HFFc6 (cell line): ENCODE measurements at places on chromosomes 5 and 9. TPM values are rescaled to one million over a fixed set of nuclear protein-coding genes. Genes with fewer than 3 reads are reported as not detected.

DNA sequence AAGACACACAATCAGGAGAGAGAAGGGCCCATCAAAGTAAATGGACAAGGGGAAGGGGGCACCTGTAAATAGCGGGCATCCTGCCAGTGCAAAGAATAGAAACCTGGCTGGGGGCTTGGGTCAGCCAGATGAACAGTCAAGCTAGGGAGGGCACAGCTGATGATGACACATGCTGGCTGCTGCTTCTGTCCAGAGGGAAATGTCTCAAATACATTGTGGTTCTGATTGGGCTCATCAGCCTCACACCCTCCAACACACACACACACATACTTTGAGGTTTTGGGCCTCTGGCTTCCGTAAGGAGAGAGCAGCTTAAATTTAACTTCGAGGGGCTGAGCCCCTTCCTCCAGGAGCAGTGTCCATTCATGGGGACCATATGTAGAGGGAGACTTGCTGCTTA is 27.6 kb upstream of the SPATA31E1 start:
- H3K36me3 ChIP-seq = peaks cover 7% of the 10 kb centered on the region
- no peak for DNase-seq
- no peak overlapping the region for H3K4me3 ChIP-seq
- H3K4me1 ChIP-seq = peaks cover 17% of the 10 kb centered on the region
- H3K27ac ChIP-seq = no peak overlapping the region

GRCh38 chr5:67015541-67016191 is 180.9 kb downstream of the CD180 start:
- peak overlapping the region; percentile 63 for H3K4me3 ChIP-seq
- peaks cover 51% of the 10 kb centered on the region for H3K4me1 ChIP-seq
- H3K27ac ChIP-seq = peak overlapping the region; percentile 61; the same call in 1 of the 2 replicates
- no peaks in the 10 kb centered on the region for H3K36me3 ChIP-seq
- peak; percentile 30 for DNase-seq

DNA sequence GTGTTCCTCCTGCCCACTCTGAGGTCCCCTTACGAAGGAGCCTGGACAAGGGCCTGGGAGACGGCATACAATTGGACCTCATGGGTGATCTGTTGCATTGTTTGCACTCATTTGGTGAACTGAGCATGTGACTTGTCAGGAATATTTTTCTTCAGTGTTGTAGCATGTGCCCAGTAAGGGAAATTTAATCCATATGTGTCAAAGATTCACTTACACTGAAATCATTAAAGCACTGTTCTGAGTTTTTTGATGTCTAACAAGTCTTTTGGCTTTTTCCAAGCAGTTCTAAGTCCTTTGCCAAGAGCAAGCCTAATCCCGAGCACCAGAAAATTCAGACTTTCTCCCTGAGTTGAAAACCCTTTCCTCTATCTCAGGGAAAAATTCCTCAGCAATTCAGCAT is 61.6 kb upstream of the RPS23 start:
- no peak overlapping the region for H3K4me3 ChIP-seq
- DNase-seq = no peak
- H3K27ac ChIP-seq = no peak overlapping the region
- peaks cover 6% of the 10 kb centered on the region for H3K27me3 ChIP-seq

DNA sequence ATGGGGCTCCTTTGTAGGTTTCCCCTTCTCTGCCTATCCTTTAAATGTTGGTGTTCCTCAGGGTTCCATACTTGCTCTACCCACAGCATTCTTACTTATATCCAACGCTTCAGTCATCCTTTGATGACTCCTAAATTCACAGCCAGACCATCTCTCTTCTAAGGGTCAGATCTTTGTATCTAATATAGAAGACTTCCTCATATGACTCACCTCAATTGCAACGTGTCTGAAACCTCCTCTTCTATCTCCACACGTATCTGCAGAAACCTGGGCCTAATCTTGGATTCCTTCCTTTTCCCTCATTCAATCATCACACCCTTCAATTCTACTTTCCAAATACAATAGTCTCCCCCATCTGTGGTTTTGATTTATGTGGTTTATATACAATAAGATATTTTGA is 68.3 kb downstream of the HMGCR start:
- peak; percentile 23 for DNase-seq
- peaks cover 8% of the 10 kb centered on the region for H3K4me1 ChIP-seq
- peak overlapping the region; percentile 34 for H3K27ac ChIP-seq
- H3K4me3 ChIP-seq = no peak overlapping the region

- no peaks in the 10 kb centered on the region; the same call in none of the 2 replicates for H3K27me3 ChIP-seq
- H3K36me3 ChIP-seq = peaks cover 4% of the 10 kb centered on the region
- peak overlapping the region; percentile 88 for H3K4me3 ChIP-seq
- peak; percentile 32 for DNase-seq
These were observed 2.9 kb upstream of the FOXD1 start for GRCh38 chr5:73451224-73452130.

GRCh38 chr5:14779975-14780374 is 91.6 kb downstream of the ANKH start:
- no peak overlapping the region for H3K4me3 ChIP-seq
- no peak for DNase-seq
- H3K36me3 ChIP-seq = peaks cover 3% of the 10 kb centered on the region
- no peak overlapping the region for H3K27ac ChIP-seq
- H3K4me1 ChIP-seq = peaks cover 31% of the 10 kb centered on the region
- H3K27me3 ChIP-seq = no peaks in the 10 kb centered on the region; the same call in 1 of the 2 replicates

DNA sequence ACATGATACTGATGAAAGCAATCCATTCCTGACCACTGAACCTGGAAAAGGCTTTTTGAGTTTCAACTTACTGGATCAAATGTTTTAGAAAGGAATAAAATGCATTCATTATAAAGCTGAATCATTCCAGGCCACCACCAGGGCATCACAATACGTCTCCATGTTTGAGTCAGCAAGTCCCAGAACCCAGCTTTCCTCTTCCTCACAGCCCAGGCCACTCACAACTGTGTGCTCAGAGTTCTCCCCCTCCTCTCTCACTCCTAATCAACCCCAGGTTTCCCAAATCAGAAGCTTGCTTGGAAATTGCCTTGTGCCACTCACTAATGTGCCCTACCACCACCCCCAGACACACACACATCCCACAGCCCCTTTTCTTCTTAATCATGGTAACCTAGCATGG is 91.7 kb downstream of the GNA14 start:
- H3K27ac ChIP-seq = no peak overlapping the region
- H3K4me3 ChIP-seq = no peak overlapping the region
- DNase-seq = no peak
- H3K27me3 ChIP-seq = no peaks in the 10 kb centered on the region; the same call in none of the 2 replicates

GRCh38 chr5:116509483-116510244 is 65.0 kb downstream of the SEMA6A start:
- no peaks in the 10 kb centered on the region for H3K36me3 ChIP-seq
- DNase-seq = no peak
- no peak overlapping the region for H3K27ac ChIP-seq
- no peaks in the 10 kb centered on the region; the same call in none of the 2 replicates for H3K27me3 ChIP-seq
- H3K4me3 ChIP-seq = no peak overlapping the region

DNA sequence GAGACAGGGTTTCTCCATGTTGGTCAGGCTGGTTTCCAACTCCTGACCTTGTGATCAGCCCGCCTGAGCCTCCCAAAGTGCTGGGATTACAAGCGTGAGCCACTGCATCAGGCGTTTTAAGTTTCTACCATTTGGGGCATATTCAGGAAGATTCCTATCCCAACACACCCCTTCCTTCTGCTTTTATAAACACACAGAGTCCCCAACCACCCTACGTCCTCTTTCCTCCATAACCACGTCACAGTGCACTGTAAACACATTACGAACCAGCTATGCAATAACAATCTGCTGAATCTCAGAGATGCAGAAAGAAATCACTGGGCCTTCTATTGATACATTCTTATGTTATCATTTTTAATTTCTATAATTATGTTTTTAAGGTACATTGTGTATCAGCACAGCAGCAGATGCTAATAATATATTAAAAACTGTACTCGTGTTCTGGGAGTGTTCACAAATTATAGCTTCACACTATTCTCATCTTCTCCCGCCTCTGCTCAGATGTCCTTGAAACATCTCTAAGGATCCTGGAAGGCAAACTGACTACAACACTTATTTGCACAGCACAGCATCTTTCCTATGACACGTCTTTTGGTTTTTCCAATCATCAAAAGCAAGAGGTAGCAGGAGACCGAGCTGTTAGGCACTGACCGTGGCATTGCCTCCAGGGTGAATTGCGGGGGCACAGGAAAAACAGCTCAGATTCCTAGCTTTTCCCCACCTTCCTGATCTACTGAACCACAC is 60.2 kb downstream of the KCNIP1 start:
- peaks cover 6% of the 10 kb centered on the region for H3K27me3 ChIP-seq
- no peak overlapping the region for H3K4me3 ChIP-seq
- no peaks in the 10 kb centered on the region for H3K36me3 ChIP-seq
- no peak for DNase-seq
- H3K27ac ChIP-seq = no peak overlapping the region

DNA sequence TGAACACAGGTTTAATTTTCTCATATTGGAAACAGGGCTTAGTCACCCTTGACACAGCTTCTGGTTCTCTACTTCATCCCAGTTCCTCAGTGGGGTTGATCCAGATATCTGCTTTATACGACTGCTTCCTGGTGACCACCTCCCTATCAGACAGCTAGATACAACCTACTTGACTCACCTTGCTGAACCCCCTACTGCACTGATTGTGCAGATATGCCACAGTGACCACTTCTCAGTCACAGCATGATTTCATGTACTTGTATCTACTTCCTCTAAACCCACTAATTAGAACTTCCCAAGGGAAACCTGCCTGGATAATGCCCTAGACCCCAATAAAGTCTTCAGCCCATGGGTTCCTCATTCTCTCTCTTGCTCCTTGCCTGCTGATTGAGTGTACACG is 18.4 kb upstream of the RFK start:
- H3K4me3 ChIP-seq = no peak overlapping the region
- peaks cover 4% of the 10 kb centered on the region; the same call in 1 of the 2 replicates for H3K36me3 ChIP-seq
- peaks cover 2% of the 10 kb centered on the region for H3K27me3 ChIP-seq
- H3K4me1 ChIP-seq = peaks cover 22% of the 10 kb centered on the region

DNA sequence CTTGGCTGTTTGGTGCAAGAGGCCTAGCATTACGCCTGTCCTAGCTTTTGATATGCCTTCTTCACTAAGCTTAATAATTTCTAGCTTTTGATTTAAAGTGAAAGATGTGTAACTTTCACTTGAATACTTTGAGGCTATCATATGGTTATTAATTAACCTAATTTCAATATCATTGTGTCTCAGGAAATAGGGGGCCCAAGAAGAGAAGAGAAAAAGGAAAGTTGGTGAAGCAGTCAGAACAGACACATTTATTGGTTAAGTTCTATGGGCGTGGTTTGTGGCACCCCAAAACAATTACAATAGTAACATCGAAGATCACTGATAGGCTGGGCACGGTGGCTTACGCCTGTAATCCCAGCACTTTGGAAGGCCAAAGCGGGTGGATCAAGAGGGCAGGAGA is 40.9 kb upstream of the F2RL2 start:
- no peaks in the 10 kb centered on the region for H3K36me3 ChIP-seq
- H3K4me1 ChIP-seq = peaks cover 23% of the 10 kb centered on the region
- no peak overlapping the region for H3K4me3 ChIP-seq
- H3K27me3 ChIP-seq = peaks cover 2% of the 10 kb centered on the region

DNA sequence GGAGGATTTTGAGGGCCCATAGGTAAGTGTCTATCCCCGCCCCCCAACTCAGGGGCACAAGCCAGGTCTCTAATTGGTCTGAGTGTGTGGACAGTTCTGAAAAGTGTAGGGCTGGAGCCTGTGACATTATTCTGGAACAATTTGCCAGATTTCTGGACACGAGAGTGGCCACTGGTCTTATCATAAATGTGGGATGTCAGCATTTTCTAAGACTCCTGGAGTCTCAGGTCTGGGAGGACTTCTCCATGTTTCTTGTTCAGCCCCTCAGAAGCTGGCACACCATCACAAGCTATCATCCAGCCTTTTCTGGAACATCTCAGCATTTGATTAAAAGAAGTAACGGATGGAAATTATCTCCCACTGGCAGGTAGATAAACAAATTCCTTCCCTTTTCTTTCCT is 141.4 kb downstream of the SEC61B start:
- peaks cover 17% of the 10 kb centered on the region for H3K27me3 ChIP-seq
- H3K4me3 ChIP-seq = no peak overlapping the region
- H3K4me1 ChIP-seq = peaks cover 38% of the 10 kb centered on the region
- H3K36me3 ChIP-seq = no peaks in the 10 kb centered on the region
- H3K27ac ChIP-seq = no peak overlapping the region

- H3K4me1 ChIP-seq = no peaks in the 10 kb centered on the region
- H3K27ac ChIP-seq = no peak overlapping the region
- H3K4me3 ChIP-seq = no peak overlapping the region
- DNase-seq = no peak
These were observed 89.8 kb downstream of the PCDH1 start for GRCh38 chr5:141788296-141788970.

DNA sequence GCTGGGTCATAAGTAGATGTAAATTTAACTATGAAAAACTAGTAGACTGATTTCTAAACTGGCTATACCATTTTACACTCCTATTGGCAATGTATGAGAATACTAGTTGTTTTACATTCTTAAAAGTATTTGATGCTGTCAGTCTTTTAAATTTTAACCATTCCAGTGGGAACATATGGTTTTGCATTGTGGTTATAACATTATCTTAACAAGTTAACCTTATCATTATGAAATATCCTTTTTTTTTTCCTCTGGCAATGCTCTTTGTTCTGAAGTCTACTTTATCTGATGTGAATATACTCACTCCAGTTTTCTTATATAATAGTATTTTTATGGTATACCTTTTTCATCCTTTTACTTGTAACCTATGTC is 548.9 kb upstream of the CLINT1 start:
- no peak for DNase-seq
- H3K4me1 ChIP-seq = peaks cover 18% of the 10 kb centered on the region
- peaks cover 23% of the 10 kb centered on the region for H3K36me3 ChIP-seq
- no peak overlapping the region for H3K4me3 ChIP-seq
- H3K27me3 ChIP-seq = peaks cover 22% of the 10 kb centered on the region

GRCh38 chr5:111255169-111255568 is 31.0 kb downstream of the CAMK4 start:
- no peak for DNase-seq
- no peak overlapping the region for H3K4me3 ChIP-seq
- no peaks in the 10 kb centered on the region for H3K36me3 ChIP-seq

GRCh38 chr9:72955126-72955455 is 2.2 kb upstream of the ALDH1A1 start:
- H3K27me3 ChIP-seq = peaks cover 3% of the 10 kb centered on the region
- no peak for DNase-seq
- no peak overlapping the region; the same call in 1 of the 2 replicates for H3K27ac ChIP-seq
- H3K4me3 ChIP-seq = no peak overlapping the region
- H3K36me3 ChIP-seq = peaks cover under 1% of the 10 kb centered on the region; the same call in 1 of the 2 replicates
- peaks cover 45% of the 10 kb centered on the region; the same call in 1 of the 2 replicates for H3K4me1 ChIP-seq

FCN2 gene
- not detected in 3 replicates for total RNA-seq

PRLR gene
- total RNA-seq = 1.1 to 1.2 TPM (median 1.1 TPM) in 3 replicates

PCDHGB2 gene
- total RNA-seq = 4.4 and 9.6 TPM in 2 replicates

RNF183 gene
- total RNA-seq = not detected in 3 replicates

ZBED3 gene
- 1.8 to 3.1 TPM (median 2.0 TPM) in 3 replicates for total RNA-seq

PRR7 gene
- total RNA-seq = 10.4 to 17.4 TPM (median 16.4 TPM) in 3 replicates

ZBTB5 gene
- total RNA-seq = 5.6 to 6.0 TPM (median 5.9 TPM) in 3 replicates
